ENCODE measurements at places on chromosomes 3 and 15. TPM values are rescaled to one million over a fixed set of nuclear protein-coding genes. Genes with fewer than 3 reads are reported as not detected.

The VGLL3 gene
- total RNA-seq: 584 TPM

The FAM107A gene
- total RNA-seq: 0.32 TPM

The NR1I2 gene
- not detected for total RNA-seq

The RARRES1 gene
- total RNA-seq: 0.65 TPM

The CDC25A gene
- 2.8 TPM for total RNA-seq

The UBA7 gene
- 94.6 TPM for total RNA-seq

The SLC7A14 gene
- total RNA-seq: 3.6 TPM

The ECT2 gene
- total RNA-seq: 18.6 TPM

The SNTN gene
- not detected for total RNA-seq

The WDR48 gene
- 33.6 TPM for total RNA-seq

The MYNN gene
- 25.6 TPM for total RNA-seq

The VIPR1 gene
- 0.32 TPM for total RNA-seq

The SCN5A gene
- total RNA-seq: 0.24 TPM

The PSTPIP1 gene
- not detected for total RNA-seq

The AADAC gene
- total RNA-seq: not detected

The NTRK3 gene
- total RNA-seq: 0.73 TPM

The PP2D1 gene
- total RNA-seq: not detected

The LRRIQ4 gene
- total RNA-seq: 0.16 TPM

The CLDN1 gene
- total RNA-seq: 0.85 TPM

The EPHB3 gene
- total RNA-seq: 13.6 TPM

The SLC9C1 gene
- 1.3 TPM for total RNA-seq

The RHCG gene
- total RNA-seq: not detected

The PRSS50 gene
- not detected for total RNA-seq

The MYO1E gene
- total RNA-seq: 155 TPM

The CLDN11 gene
- 290 TPM for total RNA-seq

The ZNF710 gene
- 25.2 TPM for total RNA-seq

The CKMT1A gene
- not detected for total RNA-seq

The STXBP5L gene
- not detected for total RNA-seq

The GJD2 gene
- total RNA-seq: 0.12 TPM

The ZBED2 gene
- 0.12 TPM for total RNA-seq

The FAM3D gene
- total RNA-seq: not detected

The NDN gene
- 68.5 TPM for total RNA-seq

The BHLHE40 gene
- 71.2 TPM for total RNA-seq

Measured in hair follicle dermal papilla cell (primary cell).